Osteocyte (in vitro differentiated cells): ENCODE measurements at places on chromosomes 3 and 15. TPM values are rescaled to one million over a fixed set of nuclear protein-coding genes. Genes with fewer than 3 reads are reported as not detected.

SLC25A20 gene
- 12.4 and 13.3 TPM in 2 replicates for total RNA-seq

DNA sequence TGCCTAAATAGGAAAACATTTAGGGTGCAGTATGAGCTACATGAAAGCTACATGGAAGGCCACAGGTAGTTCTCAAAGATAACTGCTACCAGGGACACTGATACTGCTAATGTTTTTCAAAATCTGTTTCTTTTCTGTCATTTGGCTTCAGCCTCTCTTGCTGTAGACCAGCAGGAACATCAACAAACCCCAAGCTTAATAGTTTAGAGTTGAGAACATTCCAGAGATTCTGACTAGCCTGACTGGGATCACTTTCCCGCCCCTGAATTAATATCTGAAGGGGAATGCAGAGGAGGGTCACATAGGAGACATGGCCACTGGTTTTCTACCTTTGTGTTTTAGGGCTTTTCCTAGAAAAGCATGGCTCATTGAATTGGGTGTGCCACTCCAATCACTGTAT lies 16.9 kb upstream of the C3orf38 start:
- DNase-seq: no peak

GRCh38 chr3:7867587-7867986 lies 634.0 kb upstream of the LMCD1 start:
- DNase-seq: no peak

- no peak for DNase-seq
Measured at GRCh38 chr3:197846491-197846890, 55.4 kb downstream of the LRCH3 start.

- no peak for DNase-seq
Measured at GRCh38 chr3:11273891-11274291, 1.7 kb downstream of the ATG7 start.

FHIT gene
- 1.6 and 2.3 TPM in 2 replicates for total RNA-seq

PLA1A gene
- 0.86 and 1.4 TPM in 2 replicates for total RNA-seq

DNA sequence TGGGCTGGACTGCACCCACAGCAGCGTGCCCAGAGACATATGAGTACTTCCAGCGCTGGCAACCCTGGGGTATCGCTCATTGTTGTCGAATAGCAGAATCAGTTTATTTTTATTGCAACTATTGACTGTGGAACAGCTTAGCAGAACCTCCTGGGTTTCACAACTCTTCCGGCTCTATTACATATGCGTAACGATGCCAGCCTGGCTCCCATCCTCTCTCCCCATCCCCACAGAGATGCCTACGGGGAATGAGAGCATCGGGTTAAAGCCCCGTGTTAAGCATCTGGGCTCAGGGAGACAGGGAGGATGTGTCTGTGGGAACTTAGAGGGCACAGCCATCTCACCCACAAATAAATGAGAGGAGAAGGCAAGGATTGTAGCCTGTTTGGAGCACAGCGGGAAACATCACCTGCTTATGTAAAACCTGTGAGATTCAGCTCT lies 76.6 kb upstream of the DLG1 start:
- no peak for DNase-seq

NANOGP8 gene
- total RNA-seq: 0.54 TPM in 1 of 2 replicates, not detected in the other

- no peak for DNase-seq
Measured at GRCh38 chr3:106332884-106333283, 464.1 kb upstream of the CBLB start.

DNA sequence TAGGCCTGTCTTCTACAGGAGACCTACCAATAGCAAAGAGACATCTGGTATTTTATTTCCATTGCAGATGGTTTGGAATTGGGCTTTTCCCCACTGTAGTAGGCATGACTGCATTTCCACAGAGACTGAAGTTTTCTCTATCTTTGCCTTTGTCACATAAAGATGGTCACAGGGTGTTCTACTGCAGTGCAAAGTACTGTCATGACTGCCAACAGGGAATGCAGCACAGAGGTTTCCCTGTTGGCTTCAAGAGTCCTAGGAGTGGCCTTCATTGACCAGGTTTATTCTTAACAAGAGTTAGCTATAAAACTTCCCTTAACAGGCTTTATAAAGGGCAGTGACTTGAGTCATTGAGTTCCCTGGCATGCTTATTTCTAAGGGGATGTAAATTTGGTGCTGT lies 36.8 kb upstream of the TM4SF4 start:
- DNase-seq: no peak

- DNase-seq: no peak
Measured at GRCh38 chr3:150180334-150180733, 209.6 kb upstream of the PFN2 start.

RAB27A gene
- total RNA-seq: 12.4 and 14.6 TPM in 2 replicates

DNA sequence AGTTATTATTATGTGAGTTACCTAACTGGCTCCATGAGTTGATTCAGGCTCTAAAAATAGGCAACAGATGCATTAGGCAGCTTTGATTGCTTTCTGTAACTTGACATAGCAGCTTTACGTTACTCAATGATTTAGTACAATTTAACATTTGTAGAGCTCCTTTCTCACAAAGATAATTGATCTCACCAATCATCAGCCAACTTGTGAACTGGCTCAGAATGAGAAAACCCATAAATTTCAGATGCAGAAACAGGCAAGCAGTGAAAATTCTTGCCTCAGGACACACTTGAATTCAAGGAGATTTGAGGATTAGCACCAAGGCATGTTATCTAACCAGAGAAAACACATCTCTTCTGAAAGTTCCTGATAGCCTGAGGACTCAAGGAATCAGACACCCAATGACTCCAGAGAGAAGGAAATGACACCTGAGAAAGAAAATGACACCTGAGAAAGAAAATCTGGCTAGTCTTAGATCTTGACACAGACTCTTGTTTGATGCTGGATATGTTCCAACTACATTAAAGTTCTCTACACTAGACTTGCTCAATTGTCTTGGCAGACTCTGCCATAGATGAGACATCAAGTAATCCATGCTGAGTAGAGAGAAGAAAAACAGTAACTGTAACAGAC lies 315.1 kb upstream of the CBLB start:
- no peak for DNase-seq

- no peak for DNase-seq
Measured at GRCh38 chr15:81843226-81843625, 202.6 kb downstream of the MEX3B start.

- no peak for DNase-seq
Measured at GRCh38 chr15:53576841-53577240, 182.6 kb downstream of the WDR72 start.

XRN1 gene
- total RNA-seq: 47.3 and 52.4 TPM in 2 replicates

- DNase-seq: no peak
Measured at GRCh38 chr15:52787549-52788098, 2.5 kb downstream of the ONECUT1 start.

FBXL22 gene
- total RNA-seq: 0.48 and 0.52 TPM in 2 replicates

GRCh38 chr3:159340877-159341500 lies 539.1 kb downstream of the MFSD1 start:
- no peak for DNase-seq

DNA sequence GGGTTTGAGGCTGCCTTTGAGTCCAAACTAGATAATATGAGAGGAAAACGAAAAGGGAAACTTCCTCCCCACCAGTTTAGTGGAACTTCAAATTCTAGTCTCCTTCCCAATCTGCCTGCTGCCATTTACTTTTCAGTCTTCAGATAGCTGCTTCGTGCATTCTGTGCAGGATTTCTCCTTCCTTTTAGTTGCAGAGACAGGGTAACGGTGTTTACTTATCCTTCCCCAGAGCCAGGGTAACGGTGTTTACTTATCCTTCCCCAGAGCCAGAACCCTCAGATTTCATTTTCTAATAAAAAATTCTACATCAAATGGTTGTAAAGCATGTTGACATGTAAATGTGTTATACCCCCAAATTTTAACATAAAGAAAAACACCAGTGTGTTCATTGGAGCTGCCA lies 282.6 kb downstream of the VPS13C start:
- DNase-seq: no peak
